Amniotic stem cell (primary cell): ENCODE measurements at places on chromosomes 12 and 14.

GRCh38 chr14:106838991-106839769, 1312.8 kb downstream of the TMEM121 start:
- DNase-seq, result no peak

DNA sequence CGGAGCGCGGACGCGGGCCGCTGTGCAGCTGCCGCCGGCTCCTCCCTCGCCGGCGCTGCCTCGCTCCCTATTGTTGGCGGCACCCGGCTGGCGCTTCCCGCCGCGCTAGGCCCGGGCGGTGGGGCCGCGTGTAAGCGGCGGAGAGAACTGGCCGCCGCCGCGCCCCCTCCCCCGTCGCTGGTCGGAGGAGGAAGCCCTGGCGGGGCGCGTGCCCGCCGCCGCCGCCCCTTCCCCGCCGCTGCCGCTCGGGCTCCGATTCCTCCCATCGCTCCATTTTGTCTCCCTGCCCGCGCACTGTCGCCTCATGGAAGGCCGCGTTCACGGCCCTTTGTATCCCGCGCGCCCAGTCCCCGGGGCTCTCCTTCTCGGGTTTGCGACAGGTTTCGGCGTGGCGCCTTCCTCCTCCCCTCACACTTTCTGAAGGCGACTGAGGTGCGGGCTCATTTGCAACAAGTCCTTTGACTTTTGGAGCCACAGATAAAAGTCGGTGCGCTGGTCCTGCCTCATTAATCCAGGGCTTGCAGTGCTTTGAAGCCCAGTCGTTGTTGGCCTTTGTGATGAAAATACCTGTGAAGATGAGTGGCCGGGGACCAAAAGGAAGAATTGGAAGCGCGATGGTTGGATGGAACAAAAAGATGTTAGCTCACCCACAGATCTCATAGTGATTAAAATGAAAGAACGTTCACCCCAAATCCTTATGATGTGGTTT, 707 bp downstream of the CPSF6 start:
- DNase-seq, result no peak

DNA sequence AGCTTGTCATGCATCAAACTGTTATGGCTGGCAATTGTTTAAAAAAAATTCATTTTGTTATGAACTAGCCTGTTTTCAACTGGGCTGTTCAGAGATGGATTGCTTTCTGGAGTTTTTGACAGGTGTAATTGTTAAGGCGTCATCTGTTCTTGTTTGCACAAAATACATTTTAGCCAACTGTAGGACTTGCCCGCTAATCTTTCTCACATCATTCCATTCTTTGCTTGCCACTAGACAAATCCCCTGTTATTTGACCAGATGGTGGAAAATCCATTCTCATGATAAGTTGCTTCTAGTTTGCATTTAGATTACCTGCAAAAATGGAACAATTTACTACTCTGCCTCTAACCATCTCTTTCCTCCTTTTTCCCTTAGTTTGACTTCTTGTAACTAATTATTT, 114.3 kb downstream of the NPAS3 start:
- DNase-seq, result no peak

DNA sequence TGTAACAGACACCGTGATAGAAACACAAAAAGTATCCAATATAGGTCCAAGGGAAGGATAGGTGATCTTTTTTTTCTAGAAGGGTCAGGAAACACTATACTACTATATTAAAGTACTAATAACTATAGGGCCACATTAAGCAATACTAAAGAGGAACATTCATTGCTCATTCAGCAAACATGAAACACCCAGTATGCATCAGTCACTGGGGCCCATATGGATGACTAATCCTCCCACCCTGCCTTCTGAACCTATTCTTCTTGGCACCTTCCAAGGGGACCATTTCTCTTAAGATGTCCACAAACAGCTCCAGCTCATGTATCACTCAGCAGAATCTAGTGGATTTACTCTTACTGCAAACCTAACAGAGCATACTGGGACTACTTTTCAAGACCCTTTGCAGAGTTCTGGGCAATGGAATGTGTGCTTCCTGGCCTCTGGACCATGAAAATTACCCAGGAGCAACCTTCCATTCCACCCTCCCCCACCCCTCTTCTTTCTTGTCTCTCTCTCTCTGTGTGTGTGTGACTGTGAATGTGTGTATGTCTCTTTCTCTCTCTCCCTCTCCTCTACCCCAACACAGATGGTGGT, 187.9 kb downstream of the EPS8 start:
- no peak for DNase-seq

- no peak for DNase-seq
Observed at GRCh38 chr12:96404696-96405095, 4.5 kb upstream of the CDK17 start.

DNA sequence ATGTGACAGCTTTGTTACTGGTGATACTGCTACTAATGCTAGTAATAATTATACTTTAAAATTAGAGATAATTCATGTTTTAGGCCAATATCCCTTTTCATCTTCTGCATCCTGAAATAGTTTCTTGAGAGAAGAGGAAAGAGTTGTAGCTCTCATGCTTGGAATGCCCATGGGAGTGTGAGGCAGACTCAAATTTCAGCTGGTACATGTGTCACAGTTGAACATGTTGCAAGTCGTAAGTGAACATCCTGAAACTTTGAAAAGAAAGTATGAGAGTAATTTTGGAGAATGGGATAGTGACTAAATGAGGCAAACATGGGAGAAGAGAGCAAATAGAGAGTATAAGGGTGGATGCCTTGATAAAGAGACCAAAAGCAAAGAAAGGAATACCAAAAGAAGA, 168.0 kb downstream of the TMTC3 start:
- no peak for DNase-seq

- no peak for DNase-seq
Observed at GRCh38 chr14:73491256-73492042, 716 bp downstream of the RIOX1 start.

DNA sequence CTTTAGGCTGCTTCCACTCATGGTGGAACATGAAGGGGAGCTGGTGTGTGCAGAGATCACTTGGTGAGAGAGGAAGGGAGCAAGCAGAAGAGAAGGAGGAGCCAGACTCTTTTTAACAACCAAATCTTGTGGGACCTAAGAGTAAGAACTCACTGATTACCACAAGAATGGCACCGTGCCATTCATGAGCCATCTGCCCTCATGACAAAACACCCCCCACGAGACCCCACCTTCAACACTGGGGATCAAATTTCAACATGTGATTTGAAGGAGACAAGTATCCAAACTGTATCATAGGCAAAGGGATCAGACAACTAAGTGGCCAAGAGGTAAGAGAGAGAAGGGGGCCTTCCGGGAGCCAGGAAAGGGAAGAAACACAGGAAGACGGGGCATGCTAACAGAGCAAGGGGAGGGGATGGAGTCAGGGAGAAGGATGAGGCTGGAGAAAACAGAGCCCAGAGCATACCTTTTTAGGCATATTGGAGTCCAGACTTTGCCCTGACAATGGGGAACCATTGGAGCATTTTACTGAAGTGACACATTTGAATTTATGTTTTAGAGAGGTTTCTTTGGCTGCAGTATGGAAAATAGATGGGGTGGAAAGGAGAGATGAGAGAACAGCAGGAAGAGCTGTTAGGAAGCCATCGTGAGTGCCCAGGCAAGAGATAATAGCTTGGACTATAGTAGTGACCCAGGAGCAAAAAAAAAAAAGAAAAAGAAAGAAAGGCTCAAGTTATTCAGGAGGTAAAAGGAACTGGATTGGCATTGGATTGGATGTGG, 204.4 kb upstream of the NUDT4 start:
- no peak for DNase-seq

DNA sequence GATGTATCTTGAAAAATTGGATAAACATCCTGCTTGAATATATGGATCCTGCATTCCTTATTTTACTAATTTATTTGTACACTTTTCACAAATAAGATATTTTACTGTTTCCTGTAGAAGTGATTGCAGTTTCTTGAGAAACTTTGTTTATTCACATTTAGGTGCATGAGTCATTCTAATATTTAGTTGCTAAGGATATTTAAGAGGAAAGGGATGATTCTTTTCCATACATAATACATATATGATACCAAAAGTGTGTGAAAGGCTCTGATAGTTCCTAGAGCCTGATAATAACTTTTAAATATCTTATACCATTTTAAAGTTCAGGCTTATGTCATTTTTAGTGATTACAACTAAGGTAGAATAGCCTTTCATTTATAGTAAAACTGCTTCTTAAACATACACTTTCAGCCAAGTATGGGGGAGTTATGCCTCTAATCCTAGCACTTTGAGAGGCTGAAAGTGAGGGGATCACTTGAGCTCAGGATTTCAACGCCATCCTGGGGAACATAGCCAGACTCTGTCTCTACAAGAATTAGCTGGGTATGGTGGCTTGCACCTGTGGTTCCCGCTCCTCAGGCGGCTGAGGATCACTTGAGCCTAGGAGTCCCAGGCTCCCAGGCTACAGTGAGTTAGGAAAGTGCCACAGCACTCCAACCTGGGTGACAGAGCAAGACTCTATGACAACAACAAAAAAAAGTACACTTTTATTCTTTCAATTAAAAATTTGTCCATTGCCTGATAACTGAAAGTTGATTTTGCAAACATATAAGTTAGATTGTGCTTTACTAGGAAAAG, 262.6 kb upstream of the LRIG3 start:
- no peak for DNase-seq

DNA sequence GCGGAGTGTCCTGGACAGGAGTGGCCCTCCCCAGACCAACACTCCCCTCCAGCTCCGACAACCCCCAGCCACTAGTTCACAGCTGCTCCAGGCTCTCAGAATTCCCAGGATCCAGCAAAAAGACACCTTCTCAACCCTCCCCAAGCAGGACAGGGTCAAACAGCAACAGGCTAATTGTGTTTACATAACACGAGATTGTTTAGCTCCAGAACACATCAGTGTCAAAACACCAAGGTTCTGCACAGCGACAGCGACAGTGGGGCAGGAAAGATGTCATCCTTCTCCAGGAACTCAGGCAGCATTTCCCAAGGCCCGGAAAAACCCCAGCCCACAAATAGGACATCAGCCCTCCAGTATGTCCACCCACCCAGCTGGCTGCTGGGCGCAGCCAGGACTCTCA, 16.5 kb downstream of the ITPK1 start:
- no peak for DNase-seq

GRCh38 chr14:104239861-104240301, 101.5 kb downstream of the KIF26A start:
- no peak for DNase-seq

DNA sequence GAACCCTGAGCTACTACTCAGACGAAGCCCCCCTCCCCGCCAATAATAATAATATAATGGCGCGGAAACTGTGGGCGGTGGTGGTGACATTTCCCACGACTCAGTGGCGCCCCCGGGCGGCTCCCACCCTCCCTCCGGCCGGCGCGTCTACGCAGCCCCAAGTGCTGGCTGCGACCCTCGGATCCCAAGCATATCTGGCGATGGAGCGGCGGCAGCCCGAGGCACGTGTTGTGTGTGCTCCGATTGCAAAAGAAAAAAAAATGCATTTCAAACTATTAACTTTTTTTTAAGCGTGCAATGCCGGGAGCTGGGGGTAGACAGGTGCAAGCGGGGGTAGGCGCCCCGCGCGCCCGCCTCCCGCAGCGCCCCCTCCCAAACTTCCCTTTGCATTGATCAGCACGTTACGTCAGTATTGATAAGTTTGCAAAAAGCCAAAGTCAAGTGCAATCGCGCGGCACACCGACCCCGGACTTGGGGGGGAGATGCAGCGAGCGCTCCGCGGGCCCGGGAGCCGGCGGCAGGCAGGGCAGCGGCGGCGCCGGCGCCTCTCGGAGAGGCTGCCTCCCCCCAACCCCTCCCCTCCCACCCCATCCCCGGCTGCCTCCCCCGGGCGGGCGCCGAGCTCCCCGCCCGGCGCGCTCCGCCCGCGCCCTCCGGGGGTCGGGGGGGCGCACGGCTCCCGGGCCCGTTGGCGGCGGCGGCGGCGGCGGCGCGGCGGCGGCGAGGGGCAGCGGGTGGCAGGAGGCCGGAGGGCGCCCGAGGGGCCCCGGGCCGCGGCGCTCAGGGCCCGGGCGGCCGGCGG, 113.1 kb upstream of the MYL2 start:
- DNase-seq, result no peak

- DNase-seq, result no peak
Observed at GRCh38 chr12:10612984-10613348, 443 bp downstream of the MAGOHB start.

DNA sequence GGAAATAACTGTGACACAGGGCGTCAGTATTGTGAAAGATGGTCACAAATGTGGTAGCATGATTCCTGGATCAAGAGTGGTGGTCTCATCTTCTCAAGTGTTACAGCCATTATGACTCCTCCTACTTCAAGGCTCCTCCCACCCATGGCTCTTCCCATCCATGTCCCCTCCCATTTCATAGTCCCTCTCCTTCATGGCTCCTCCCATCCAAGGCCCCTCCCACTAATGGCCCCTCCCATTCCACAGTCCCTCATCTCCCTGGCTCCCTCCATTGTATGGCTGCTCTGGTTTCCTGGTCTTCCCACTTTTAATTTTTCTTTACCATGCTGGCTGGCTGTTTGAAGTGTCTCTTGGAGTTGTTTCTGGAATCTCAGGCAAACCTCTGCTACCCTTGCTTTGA, 1375.2 kb upstream of the TMEM132C start:
- DNase-seq, result no peak
